ENCODE measurements at places on chromosomes 1 and 21.

- DNase-seq, result peak; percentile 53
Measured at GRCh38 chr1:109181085-109181806, 32.5 kb upstream of the SARS1 start.

GRCh38 chr1:29679316-29679715 lies 443.0 kb downstream of the PTPRU start:
- no peak for DNase-seq

GRCh38 chr1:8373581-8374241 lies 55.8 kb downstream of the SLC45A1 start:
- DNase-seq, result peak; percentile 48

DNA sequence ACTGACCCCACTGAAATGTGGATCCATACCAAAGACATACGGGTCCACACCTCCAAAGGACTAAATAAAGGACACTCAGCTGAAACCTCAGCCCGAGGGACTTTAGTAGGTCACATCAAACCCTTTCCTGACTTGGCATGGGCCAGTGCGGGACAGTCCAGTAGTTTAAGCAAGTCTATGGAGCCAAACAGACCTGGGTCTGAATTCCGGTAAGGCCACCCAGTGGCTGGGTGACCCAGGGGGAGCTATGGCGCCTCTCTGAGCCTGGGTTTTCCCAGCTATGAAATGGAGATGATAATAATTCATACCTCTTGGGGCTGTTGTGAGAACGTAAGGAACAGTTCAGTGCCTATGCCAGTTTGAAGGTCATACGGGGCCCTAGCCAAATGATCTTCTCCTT lies 36.2 kb upstream of the ZBTB40 start:
- DNase-seq, result no peak

DNA sequence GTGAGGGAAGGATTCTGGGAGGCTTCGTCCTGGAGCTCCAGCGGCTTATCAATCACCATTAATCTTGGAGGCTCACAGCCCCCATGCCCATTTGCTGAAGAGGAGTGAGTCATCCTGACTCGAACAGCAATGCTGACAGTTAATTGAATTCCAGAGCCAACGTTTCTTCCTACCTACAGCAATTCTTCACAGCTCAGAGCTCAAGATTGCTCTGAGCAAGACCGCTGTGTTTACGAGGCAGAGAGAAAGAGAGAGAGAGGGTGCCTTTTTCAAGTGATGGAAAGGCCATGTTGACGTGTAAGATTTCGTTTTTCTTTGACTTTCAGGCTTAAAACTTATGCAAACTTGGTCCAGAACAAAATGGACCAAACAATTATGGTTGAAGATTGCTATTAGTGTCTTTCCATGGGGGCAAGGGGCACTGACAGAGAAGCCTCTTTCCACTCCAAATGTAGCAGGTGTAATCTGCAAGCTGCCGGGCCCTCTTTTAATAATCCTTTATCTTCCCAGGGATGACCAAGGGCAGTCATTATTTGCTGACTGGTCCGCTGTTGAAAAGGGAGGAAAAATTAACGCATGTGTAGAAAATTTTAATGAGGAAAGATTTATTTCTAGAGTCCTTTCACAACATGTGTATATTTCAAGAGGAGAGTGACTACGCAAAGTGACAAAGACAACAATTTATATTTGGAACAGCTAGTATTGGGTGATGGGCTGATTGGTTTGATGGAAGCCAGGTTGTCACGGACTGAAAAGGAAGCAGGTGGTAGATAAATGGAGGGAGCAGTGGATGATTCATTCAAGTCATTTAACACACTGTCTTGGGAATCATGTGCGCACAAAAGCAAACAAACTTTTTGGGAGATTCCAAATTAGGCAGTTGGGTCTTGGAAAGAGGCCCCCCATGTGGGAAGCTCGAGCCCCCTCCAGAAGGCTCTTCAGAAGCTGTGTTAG lies 136.1 kb upstream of the IRF2BP2 start:
- no peak for DNase-seq

DNA sequence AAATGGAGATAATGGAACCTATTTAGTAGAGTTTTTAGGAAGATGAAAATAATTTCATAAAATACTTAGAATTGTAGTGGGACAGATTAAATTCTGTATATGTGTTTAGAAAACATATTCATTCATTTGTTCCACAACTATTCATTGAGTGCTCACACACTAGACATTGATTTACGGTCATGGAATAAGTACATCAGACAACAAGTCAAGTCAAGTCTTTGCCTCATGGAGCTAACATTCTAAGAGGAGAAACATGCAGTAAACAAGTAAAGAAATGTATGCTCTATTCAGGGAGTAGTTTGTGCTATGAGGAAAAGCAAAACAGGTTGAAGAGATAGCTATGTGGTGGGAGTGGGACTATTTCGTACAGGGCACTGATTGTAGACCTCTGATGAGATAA lies 9.0 kb downstream of the BTBD19 start:
- no peak for DNase-seq
